Right lung (tissue), 10 donors: ENCODE measurements at places on chromosomes 3 and 15.

DNA sequence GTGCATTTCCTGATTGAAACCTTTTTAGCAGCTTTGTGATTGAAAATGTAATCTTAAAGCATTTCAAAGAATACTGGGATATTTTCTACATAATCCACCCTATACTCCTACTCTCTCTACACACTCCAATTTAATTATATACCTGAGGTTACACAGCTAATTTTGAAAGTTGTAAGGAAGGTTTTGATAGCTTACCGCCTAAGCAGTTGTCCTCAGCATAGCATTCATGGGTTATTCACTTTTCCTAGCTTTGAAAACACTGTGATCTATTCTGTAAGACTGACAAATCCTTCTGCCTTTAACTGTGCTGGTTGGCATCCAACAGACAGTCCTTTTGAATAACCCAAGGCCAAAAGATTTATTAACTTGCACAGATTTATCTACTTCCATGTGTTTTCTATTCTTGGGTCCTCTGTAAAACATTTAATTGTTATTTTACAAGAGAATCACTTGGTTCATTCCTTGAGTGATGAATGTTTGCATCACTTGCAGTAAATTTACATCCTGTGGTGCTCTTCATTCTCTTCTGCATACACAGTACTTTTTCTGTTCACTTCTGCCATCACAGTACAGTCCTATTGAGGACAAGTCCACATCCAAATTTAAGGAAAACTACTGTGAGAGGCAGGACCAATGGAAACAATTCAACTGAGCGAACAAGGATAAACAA, 44.8 kb downstream of the SERPINI1 start:
- DNase-seq: no peak

DNA sequence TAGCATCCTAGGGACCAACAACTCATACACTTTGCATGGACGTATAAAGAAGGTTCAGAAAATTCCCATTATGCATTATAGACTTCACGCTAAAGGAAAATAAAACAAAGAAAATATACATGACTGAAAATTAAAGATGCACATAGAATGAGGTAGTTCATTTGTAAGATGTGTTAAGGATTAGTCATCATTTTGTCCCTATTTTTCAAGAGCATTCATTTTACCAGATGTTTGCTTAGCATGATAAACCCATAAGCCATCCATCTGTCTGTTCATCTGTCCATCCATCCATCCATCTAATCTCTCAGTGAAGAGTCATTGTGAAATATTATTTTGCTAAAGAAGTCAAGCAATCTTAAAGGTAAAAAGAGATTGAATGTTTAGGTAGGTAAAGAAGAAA, 80.3 kb downstream of the TFG start:
- DNase-seq: no peak

- no peak for DNase-seq
Measured at GRCh38 chr3:151987893-151988292, 114.5 kb downstream of the SUCNR1 start.

DNA sequence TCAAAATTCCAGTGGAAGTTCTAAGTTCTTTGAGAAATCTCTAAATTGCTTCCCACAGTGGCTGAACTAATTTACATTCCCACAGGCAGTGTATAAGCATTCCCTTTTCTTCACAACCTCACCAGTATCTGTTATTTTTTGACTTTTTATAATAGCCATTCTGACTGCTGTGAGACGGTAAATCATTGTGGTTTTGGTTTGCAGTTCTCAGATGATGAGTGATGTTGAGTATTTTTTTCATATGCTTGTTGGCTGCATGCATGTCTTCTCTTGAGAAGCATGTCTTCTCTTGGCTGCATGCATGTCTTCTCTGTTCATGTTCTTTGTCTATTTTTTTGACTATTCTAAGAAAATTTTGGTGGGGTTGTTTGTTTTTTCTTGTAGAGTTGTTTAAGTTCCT, 499.6 kb upstream of the CCDC54 start:
- no peak for DNase-seq

DNA sequence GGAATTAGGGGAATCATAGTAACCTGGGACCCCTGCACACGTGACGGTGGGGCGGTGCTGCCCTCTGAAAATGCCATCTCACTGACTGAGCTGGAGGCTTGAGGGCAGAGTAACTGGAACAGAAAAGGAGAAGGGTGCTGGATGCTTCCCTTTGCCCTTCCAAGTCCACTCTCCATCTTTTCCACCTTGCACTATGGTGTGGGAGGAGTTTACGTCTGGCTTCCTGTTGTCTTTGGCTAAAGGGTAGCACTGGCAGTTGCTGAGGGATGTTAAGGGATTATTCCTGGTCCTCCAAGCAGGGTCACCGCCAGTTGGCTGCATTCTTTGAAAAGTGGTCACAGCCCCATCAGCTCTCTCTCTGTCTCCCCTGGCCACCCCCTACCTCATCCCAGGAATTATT, 129.4 kb upstream of the SNTN start:
- no peak for DNase-seq

GRCh38 chr3:63631670-63632069, 20.8 kb upstream of the SNTN start:
- no peak for DNase-seq

DNA sequence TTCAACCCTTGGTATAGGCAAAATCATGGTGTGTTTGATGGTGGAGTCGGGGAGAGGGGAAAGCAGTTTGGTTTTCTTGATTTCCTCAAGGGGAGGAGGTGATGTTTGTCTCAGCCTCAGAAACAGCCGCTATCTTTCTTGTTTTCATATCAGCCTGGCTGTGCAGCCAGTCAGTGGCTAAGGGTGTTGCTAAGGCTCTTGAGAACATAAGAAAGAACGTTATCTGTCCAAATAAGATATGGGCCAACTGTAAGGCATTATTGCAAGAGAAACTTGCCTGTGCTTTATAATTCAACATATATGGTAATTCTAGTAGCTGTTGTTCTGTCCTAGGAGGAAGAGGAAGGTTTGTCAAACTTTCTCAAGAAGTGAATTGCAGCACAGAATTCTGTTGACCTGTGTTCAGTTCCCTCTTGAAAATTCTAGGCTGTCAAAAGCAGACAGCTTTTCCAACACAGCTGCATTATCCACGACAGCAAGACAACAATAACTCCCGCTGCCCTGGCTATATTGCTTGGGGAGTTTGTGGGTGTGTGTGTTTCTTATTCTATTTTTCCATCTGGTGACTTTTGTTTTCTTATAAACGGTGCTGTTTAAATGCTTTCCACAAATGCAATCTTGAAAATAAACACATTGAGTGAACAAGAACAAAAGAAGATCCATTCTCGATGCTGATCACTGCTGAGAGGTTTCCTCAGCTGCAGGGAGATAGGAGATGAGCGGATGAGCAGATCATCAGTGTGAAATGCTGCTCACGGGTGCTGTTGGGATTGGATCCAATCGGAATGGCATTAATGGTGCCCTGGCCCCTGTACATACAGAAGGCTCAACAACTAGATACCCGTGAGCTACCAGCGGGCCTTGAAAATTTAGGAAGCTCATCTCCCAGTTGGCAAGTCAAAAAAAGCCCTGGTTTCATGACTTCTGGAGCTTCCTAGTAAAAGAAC, 90.8 kb upstream of the TNFAIP8L3 start:
- no peak for DNase-seq

GRCh38 chr3:101182734-101183133, 137.6 kb downstream of the IMPG2 start:
- DNase-seq: no peak

GRCh38 chr3:24490151-24490550, 4.5 kb downstream of the THRB start:
- DNase-seq: peak; percentile 59

GRCh38 chr3:120144267-120144666, 50.0 kb upstream of the GSK3B start:
- no peak for DNase-seq

- DNase-seq: no peak
Measured at GRCh38 chr3:46695177-46695961, 1.9 kb upstream of the ALS2CL start.

DNA sequence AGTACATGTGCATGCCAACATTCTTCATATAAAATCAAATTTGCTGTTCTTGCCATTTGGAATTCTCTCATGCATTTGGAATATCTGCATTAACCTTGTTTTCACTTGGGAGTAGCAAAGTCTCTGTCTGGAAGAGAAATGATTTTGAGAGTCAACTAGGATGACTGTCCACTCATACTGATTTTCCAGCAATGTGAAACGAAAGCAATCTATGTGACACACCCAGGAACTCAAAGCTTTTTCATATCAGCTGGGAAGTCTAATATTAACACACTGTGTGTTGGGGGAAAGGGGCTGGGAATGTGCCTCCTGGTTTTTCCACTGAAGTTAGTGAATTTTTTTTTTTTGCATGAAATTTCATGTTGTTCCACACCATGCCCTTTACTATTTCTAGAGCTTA, 124.9 kb downstream of the DUT start:
- DNase-seq: no peak

DNA sequence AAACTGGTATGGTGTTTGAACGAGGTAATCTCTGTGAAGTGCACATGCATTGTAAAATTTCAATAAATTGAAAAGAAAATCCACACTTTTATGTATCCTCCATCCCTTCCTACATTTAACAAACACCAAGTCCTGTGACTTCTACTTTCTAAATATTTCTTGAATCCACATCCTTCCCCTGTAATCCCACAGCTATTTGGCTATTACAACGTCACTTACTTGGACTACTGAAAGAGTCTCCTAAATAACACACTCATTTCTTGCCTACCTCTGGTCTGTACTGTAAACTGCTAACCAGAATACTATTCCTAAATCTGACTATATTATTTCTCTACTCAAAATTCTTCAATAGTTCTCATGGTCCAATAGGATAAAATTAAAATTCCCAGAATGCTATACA, 176.1 kb downstream of the NEK10 start:
- DNase-seq: no peak

GRCh38 chr15:74402337-74402841, 31.4 kb downstream of the SEMA7A start:
- no peak for DNase-seq

DNA sequence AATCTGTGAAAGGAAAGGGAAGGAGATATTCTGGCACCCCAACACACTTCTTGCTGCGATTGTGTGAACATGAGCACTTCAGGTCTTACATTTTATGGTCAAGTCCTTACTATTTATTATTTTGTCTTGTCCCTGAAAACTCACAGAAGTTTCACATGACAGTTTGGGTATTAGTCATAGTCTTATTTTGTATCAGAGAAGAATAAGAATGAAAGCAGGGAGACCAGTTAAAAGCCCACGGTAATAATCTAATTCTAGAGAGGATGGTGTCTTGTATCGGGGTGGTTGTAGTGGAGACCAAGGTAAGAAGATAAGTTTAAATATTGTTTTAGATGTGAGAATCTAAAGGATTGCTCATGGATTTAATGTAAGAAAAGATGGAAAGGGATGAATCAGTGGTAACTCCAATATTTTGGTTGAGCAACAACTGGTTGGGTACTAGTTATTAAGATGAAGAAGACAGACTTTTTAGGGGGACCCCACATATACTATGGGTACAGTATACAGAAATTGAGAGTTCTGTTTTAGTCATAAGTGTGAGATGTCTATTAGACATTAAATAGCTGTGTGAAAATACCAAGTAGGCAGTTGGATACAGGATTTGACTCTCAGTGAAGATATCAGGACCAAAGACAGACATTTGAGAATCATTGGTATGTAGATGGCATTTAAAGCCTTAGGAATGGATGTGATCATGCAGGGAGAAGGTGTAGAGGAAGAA, 227.6 kb downstream of the MFSD1 start:
- no peak for DNase-seq

DNA sequence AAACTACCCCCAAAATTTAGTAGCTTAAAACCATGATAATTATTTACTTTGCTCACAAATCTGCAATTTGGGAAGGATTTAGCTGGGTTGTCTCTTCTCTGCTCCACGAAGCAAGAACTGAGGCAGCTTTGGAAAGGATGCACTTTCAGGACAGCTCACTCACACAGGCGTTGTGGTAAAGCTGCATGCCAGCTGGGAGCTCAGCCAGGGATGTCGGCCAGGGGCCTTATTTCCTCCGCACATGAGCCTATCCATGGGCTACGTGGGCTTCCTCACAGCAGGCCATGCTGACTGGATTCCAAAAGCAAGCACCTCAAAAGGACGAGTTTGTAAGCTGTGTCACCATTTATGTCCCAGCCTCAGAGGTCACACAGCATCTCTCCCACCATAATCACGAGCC, 301.3 kb upstream of the IGF1R start:
- no peak for DNase-seq

- DNase-seq: no peak
Measured at GRCh38 chr3:48990636-48991469, 812 bp downstream of the P4HTM start.

- DNase-seq: no peak
Measured at GRCh38 chr3:179603831-179604230, 607 bp downstream of the MRPL47 start.

GRCh38 chr15:72833561-72833960, 50.0 kb upstream of the ADPGK start:
- DNase-seq: no peak

DNA sequence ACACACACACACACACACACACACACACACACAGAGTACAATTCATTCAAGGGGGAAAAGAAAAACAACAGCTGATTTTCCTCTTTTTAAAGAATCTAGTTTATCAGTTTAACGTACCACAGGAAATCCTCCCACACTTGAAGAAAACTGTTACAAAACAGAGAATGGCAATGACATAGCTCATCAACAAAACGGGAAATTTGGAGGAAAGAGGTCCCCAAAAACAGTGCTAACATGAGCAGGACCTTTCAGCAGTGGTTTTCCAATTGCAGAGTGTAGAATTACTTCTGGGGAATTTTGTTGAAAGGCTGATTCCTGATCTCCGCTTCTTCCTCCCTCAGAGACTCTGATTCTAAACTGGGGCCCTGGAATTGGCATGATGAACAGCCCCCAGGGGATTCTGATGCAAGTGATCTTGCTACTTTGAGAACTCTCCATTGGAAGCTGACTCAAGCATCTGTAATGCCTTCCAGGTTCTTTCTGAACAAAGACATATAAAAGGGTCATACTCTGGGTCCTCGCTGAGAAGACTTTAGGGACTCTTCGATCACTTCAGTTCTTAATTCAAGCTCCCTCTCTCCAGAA, 442.6 kb upstream of the PROK2 start:
- DNase-seq: no peak
